Frontal cortex (tissue), 4 donors: ENCODE measurements at places on chromosomes 1 and 21. TPM values are rescaled to one million over a fixed set of nuclear protein-coding genes. Genes with fewer than 3 reads are reported as not detected.

GRCh38 chr1:156146020-156146768 is 7.2 kb upstream of the SEMA4A start:
- DNase-seq = peak; percentile 59

DNA sequence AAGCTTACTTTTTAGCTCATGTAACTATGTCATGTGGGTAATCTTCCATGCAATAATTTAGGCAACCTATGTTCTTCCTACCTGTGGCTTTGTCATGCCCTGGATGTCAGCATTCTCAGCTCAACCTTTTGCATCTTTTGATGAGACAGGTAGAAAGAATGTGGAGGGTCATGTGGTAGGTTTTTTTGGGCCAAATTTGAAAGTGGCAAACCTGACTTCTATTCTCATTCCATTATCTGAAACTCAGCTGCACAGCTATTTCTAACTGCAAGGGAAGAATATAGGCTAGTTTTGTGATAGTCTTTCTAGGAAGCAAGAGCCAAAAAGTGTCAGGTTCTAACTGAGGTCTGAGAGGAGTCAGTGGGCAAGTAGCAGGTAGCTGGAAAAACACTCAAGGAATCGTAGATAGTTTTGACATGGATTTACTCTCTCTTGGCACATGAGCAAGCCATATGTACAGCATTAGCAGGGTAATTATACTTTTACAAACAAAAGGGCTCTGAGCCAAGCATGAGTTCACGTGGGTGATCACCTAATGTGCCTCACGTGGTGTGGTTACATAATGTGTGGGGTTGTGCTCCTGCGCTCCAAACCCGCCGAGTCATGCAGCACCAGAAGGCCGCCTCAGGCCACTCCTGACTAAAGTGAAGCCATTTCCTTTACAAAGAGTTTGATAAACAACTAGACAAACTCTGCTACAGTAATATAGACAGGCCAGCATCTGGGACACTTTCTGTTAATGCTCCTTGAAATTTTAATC is 1013.8 kb downstream of the PLA2G4A start:
- DNase-seq = no peak

- no peak for DNase-seq
Measured at GRCh38 chr1:27992276-27992675, 32.5 kb downstream of the XKR8 start.

DNA sequence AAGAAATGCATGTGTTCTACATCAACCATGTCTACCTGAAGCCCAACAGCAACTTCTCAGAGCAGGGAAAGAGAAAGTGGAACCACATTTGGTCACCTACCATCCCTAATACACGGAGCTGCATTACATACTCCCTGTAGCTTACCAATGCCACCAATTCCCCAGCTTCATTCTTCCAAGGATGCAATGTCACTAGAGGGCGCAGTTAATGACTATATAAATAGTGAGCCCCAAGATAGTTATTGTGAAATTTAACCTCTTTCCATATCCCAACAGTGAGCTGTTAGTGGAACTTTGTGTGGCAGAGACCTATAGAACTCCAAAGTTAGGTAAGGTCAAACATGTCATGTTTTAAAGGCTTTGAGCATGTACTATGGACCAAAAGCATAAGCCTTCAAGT is 618.3 kb downstream of the SMYD3 start:
- no peak for DNase-seq

DNA sequence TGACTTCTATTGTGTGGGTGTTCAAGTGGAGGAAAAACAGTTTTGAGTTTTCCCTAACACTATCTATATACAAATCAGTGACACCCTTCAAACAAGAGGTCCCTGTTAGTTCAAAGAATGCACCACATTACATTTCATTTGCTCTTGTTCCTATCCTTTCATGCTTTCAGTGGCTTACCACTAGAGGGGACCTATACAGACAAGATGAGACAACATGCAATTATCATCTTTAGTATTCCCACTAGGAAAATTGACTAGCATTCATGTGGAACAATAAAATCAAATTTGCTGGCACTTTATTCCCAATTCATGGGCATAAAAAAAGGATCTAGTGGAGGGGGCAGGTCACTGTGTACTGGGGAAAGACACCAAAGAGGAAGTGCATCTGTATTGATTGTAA is 13.3 kb upstream of the SIPA1L2 start:
- no peak for DNase-seq

DNA sequence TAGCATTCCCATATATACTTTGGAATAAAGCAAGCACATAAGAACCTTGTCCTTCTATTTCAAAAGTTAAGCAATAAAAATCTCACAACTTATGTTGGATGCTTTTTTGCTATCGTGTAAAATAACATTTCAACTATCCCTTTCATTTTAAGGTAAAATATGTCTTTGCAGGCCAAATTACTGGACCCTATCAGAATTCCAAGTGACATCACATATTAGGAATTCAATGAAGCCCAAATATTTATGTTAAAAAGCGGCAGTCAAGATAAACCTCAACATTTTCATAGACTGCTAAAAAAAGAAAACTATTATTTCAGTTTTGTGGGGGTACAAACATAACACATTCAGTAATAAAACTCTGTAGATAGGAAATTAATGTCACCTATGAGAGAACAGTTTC is 252.0 kb downstream of the KCTD3 start:
- DNase-seq = no peak

DNA sequence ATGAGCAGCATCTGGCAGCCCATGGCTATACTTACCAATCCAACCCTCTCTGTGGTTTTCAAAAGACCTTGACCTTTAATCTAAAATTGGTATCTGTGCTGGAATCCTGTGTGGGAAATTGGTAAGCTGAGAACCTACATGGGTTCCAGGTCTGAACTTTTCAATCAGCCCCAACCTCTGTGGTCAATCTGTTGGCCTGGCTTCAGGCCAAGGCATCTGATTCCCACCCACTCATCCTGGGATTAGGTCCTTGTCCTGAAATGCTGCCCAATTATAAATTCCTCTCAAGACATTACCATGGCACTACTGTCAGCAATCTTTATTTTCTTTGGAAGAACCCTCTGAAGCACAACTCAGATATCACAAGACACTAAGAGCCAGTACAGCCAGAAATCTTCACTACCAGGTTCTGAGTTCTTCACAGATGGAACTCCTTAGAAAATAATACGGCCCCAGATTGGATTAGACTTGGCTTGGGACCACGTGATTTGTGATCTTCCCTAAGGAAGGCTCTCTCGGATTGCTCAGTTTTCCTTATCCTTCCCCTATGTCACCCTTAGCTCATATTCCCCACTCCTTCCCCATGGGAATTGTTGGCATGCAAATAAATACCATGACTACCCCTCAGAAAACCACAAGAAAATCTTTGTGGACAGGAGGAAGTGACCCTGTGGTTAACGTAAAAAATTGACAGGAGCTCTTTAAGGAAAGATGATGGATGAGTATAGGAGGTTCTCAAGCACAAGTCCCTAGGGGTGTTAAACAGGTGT is 207.9 kb upstream of the ST6GALNAC5 start:
- no peak for DNase-seq

GRCh38 chr21:45618287-45618686 is 25.2 kb upstream of the PCBP3 start:
- no peak for DNase-seq

- DNase-seq = no peak
Measured at GRCh38 chr1:55877437-55878232, 662.5 kb upstream of the USP24 start.

- no peak for DNase-seq
Measured at GRCh38 chr1:41767534-41768525, 150.9 kb downstream of the HIVEP3 start.

GRCh38 chr1:162627662-162628296 is 4.5 kb upstream of the DDR2 start:
- DNase-seq = no peak

DNA sequence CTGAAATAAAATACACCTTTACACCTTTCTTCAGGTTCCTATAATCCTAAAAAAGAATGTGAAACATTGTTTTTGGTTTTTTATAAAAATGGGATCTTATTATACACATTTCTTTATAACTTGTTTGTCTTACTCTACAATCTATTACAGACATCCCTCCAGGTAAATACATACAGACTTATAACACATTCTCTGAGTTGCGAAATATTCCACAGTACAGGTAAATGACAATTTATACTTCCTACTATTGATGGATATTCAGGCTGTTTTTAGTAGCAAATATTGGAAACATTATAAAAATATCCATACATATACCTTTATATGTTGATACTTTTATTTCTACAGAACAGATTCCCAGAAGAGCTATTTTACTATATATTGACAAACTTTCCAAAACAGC is 20.3 kb downstream of the PIK3R3 start:
- DNase-seq = no peak

Gene SAMSN1
- total RNA-seq = 3.3 TPM

Gene AK5
- 40.4 TPM for total RNA-seq

Gene S100A14
- total RNA-seq = not detected

Gene SHE
- total RNA-seq = 2.0 TPM

Gene BRINP2
- 17.1 TPM for total RNA-seq

Gene LCE3E
- not detected for total RNA-seq

Gene TEX38
- not detected for total RNA-seq

Gene CD55
- 2.9 TPM for total RNA-seq
